Cardiac atrium fibroblast (primary cell): ENCODE measurements at places on chromosomes 2 and 18. TPM values are rescaled to one million over a fixed set of nuclear protein-coding genes. Genes with fewer than 3 reads are reported as not detected.

CDH20 gene
- 1.8 and 5.8 TPM in 2 replicates for total RNA-seq

FBXO15 gene
- not detected in 2 replicates for total RNA-seq

OSBPL6 gene
- 4.3 and 8.9 TPM in 2 replicates for total RNA-seq

ACVR1 gene
- 14.4 and 36.6 TPM in 2 replicates for total RNA-seq

IHH gene
- total RNA-seq, result under 0.01 TPM in 1 of 2 replicates, not detected in the other

ECEL1 gene
- not detected in 2 replicates for total RNA-seq

CTLA4 gene
- total RNA-seq, result not detected in 2 replicates
